Left forelimb (tissue), 1 donor: ENCODE measurements at places on chromosomes 1 and 21.
A peak's percentile ranks its signal among the peaks of the same experiment; 100 is the strongest.

GRCh38 chr1:54051933-54052430 is 1.0 kb downstream of the TMEM59 start:
- DNase-seq: no peak

- DNase-seq: no peak
Measured at GRCh38 chr1:189787201-189787600, 690.5 kb downstream of the BRINP3 start.

GRCh38 chr1:111618961-111619634 is 491 bp upstream of the RAP1A start:
- DNase-seq: no peak

GRCh38 chr1:172137703-172138454 is 282.6 kb upstream of the C1orf105 start:
- no peak for DNase-seq

GRCh38 chr1:218397752-218398339 is 52.7 kb downstream of the TGFB2 start:
- no peak for DNase-seq

GRCh38 chr1:231177226-231177625 is 15.4 kb downstream of the TRIM67 start:
- DNase-seq: peak; percentile 4

DNA sequence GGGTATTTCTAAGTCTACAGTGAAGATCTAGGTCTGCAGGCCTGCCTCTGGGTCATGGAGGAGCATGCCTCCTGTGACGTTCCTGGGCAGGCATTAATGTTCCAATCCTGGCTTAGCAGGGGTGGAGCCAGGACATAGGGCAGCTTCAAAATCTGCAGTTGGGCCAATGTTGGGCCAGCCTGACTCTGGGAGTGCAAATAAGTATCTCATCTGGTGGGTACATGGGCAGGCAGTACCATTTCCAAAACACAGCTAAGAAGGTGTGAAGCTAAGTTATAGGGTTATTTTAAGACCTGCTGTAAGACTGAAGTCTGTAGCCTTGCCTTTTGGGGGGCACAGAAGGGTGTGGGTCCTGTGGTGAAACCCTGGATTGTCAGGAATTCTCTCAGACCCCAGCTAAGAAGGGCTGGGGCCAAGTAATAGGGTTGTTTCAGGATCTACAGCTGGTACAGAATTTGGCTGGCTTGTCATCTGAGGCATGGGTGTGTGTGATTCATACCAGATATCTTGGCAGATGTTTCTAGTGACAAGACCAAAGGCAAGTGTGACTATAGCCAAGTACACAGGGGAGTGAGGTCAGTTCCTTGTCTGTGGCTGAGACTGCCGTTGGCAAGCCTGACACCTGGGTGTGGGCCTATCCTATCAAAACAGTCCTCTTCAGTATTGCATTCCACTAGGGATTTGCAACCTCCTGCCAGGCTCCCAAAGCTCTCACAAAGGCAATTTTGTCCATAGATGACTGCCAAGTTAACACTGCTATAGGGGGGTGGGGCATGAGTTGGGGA is 468.7 kb upstream of the B3GALT2 start:
- no peak for DNase-seq

GRCh38 chr1:20199403-20199802 is 13.1 kb upstream of the PLA2G2C start:
- no peak for DNase-seq

GRCh38 chr21:24011087-24011486 is 1596.2 kb downstream of the MRPL39 start:
- DNase-seq: no peak

DNA sequence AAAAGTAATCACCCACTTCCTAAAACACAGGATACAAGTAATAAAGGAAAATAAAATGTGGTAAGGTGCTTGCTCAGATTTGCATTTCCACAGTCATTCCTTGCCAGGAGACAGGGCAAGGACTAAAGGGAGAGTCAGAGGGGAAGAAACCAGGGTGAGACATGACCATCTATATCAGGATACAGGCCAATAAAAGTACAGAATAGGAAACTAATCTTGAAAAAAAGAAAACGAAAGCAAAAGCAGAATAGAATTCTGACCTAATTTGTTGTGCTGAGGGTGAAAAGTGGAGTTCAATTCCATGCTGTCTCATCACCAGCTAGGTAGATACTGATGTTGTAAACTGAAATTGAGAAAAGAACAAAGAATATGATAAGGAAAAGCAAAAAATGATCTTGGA is 27.3 kb downstream of the JMJD4 start:
- no peak for DNase-seq

DNA sequence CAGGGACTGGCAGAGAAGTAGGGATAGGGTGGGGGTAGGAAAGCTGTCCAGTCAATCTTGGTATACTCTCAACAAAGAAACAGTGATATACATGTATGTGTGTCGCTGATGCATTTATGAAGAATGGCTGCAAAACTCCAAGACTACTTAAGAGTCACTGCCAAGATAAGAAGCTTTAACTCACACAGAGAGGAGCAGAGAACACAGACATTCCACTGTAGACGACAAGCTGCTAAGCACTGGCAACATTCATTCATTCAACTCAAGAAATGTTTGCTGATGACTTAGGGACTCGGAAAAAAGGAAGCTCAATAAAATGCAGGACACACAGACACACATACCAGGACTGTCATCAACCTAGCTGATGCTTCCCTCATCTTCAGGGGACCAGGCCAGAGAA is 5.5 kb downstream of the CTNNBIP1 start:
- no peak for DNase-seq

DNA sequence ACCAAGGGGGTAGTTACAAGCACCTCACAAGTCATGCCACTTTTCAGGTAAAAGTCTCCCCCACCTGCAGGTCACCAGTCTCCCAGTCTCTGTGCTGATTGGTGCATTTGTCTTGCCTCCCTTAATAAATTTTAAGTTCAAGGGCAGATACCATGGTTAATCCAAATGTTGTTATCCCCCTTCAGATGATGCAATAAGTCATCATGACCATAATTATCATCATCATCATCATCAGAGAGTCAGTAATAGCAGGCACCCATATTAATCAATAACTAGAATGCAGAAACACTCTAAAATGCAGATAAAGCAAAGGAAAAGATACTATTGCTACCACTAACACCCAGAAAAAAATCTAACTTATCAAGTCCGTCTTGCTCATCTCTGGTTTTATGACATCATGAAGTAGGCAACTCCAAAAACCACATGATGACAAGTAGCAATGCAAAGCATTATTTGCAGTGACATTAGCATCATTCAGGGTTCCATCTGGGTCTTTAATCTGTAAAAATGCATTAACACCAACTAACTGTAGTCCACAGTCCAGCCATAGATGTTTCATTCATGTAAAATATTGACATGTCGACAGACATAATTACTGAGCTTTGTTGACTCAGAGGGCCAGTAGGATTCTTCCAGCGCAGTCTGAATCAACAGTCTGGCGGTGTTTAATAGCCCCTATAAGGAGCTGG is 492.0 kb upstream of the RUNX1 start:
- DNase-seq: no peak

GRCh38 chr21:46610018-46610701 is 5.3 kb upstream of the S100B start:
- DNase-seq: no peak

- DNase-seq: no peak
Measured at GRCh38 chr1:73623946-73624345, 574.0 kb downstream of the LRRIQ3 start.

GRCh38 chr1:20184997-20185833 is 681 bp upstream of the UBXN10 start:
- no peak for DNase-seq

DNA sequence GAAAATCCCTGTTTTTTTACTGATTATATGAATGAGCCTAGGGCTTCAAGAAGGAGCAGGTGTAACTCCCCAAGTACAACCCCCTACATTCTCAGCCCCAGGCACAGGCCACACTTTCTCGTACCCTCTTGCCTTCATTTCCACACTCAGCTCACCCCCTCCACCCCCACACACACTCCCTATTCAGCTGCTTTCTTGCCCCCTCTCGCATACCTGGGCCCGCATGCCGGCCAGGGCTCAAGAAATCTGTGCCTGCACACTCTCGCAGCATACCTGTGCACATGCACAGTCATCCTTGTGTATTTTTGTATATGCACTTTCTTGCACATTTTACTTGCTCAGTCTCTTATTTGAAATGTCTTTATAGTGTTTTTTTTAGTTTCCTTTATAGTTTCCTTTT is 2.0 kb downstream of the PTPRF start:
- DNase-seq: no peak

DNA sequence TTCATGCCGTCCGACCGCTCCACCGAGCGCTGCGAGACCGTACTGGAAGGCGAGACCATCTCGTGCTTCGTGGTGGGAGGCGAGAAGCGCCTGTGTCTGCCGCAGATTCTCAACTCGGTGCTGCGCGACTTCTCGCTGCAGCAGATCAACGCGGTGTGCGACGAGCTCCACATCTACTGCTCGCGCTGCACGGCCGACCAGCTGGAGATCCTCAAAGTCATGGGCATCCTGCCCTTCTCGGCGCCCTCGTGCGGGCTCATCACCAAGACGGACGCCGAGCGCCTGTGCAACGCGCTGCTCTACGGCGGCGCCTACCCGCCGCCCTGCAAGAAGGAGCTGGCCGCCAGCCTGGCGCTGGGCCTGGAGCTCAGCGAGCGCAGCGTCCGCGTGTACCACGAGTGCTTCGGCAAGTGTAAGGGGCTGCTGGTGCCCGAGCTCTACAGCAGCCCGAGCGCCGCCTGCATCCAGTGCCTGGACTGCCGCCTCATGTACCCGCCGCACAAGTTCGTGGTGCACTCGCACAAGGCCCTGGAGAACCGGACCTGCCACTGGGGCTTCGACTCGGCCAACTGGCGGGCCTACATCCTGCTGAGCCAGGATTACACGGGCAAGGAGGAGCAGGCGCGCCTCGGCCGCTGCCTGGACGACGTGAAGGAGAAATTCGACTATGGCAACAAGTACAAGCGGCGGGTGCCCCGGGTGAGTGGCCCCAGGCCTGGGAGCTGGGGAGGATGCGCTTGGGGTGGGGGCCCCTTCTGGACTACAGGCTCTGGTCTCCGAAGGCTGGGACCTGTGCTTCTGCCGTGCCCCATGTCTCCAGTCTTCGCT is 1.1 kb downstream of the SKI start:
- DNase-seq: no peak

DNA sequence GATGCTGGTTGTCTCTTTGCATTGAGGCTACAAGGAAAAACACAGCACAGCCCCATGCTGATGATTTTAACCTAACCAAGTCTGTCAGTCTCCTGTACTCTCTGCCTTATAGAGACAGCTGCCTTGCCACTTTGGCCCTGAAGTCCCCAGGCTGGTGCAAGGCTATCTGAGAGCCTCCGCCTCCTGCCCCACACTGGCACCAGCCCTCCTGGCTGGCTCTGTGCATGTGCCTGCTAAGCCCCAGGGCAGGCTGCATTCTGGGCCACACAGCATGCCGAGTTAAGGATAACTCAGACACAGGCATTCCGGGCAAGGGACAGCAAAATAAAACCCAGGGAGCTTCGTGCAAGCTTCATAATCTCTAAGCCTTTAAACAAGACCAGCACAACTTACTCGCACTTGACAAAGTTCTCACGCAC is 910 bp downstream of the RUNX1 start:
- no peak for DNase-seq

- no peak for DNase-seq
Measured at GRCh38 chr21:43279578-43279894, 110.7 kb downstream of the CRYAA start.

- no peak for DNase-seq
Measured at GRCh38 chr1:147052143-147052542, 114.0 kb downstream of the NBPF12 start.

GRCh38 chr1:160739098-160739511 is at the start of gene SLAMF7:
SLAMF7 (plus strand) TSS chr1:160739247; CDS start chr1:160739302, 55 bp downstream.
- DNase-seq: no peak

DNA sequence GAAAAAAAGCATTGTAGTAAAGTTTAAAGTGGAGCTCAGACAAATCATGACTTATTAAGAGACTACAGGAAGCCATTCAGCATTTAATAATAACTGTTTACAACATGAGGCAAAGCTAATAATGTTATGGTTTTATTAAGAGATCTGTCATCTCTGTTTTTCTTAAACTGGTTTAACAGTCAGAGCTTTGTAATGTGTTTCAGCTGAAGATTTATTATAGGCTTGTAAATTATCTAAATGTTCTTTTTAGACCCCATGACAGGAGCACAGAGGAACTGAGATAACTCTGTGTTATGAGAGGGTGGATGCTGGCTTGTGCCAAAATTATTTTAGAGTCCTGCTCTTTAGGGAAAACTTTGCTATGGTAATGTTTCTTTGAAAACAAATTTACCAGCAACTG is 38.0 kb upstream of the RWDD3 start:
- DNase-seq: no peak

GRCh38 chr1:198656500-198656932 is 17.7 kb downstream of the PTPRC start:
- no peak for DNase-seq

GRCh38 chr1:107963601-107964335 is 1.2 kb downstream of the VAV3 start:
- peak; percentile 71 for DNase-seq

- DNase-seq: no peak
Measured at GRCh38 chr1:18632218-18632588, 1.6 kb downstream of the PAX7 start.

GRCh38 chr1:24392604-24392946 is 21.0 kb downstream of the STPG1 start:
- no peak for DNase-seq

GRCh38 chr1:234694661-234695060 is 84.7 kb upstream of the IRF2BP2 start:
- DNase-seq: no peak

DNA sequence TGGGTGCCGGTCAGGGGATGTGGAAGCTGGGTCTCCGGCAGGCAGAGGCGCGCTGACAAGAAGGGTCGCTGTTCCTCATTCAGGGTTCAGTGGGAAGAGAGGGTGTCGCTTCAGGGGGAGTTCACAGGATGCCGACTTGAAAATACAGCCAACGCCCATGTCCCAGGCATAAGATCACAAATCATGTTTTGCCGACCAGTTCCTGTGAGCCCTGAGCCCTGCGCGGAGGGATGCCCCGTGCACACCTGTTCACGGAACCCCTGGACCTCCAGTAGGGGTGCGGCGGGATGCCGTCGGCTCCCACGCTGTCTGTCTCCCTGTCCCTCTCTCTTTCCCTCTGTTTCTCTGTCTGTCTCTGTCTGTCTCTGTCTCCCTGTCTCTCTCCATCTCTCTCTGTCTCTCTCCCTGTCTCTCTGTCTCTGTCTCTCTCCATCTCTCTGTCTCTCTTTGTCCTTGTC is 26.8 kb downstream of the TP73 start:
- no peak for DNase-seq
